Cardiac fibroblast (primary cell): ENCODE measurements at places on chromosomes 5 and 9.

GRCh38 chr5:156920861-156921431 lies 42.1 kb downstream of the TIMD4 start:
- DNase-seq: no peak

DNA sequence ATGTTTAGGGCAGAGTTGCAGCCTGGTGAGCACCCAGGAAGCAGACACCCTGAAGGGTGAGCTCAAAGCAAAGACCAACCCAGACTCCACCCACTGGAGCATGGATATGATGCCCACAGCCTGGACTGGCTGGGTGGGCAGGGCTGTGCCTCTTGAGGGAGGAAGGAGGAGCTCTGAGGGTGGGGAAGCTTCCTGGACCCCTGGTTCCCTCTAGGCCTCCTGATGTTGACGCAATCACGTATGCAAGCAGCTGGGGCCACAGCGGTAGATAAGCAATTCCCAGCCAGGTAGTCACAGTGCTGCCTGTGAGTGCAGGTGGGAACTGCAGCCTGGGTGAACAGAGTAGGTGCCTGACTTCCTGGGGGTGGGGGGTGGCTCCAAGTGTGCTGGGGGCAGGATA lies 271.5 kb downstream of the CDK5RAP2 start:
- DNase-seq: no peak

GRCh38 chr9:80945436-80945835 lies 743.9 kb downstream of the TLE1 start:
- DNase-seq: no peak

DNA sequence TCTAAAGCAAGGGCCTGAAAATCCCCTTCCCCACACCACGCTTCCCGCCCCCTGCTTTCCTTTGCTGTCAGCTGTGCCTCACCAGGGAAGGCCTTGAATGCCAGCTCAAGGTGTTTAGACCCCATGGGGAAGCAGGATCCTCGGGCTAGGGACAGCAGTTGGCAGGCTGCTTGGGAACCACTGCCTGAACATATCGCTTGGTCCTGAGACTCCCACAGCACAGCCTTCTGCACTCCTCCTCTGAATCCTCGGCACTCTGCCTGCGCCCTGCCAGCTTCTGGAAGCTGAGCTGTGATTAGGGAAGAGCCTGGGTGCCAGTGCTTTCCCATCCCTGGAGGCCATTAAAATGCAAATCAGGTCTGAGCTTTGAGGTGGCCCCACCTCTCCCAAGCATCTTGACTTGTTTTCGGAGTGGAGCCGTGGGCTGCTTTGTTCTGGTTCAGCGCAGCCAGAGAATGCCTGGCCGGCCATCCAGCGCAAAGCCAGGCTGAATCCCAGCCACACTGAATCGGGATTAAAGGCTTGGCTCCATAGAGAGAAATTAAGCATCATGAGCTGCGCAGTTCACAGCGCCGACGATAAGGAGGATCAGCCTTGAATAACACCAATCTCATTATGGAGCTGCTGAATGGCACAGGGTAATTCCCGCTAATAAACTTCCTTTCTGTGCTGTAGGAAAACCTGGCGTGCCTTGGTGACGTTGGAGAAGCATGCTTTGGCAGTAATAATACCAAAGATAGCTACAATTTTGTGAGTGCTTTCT lies 40.0 kb downstream of the AMBP start:
- DNase-seq: no peak

DNA sequence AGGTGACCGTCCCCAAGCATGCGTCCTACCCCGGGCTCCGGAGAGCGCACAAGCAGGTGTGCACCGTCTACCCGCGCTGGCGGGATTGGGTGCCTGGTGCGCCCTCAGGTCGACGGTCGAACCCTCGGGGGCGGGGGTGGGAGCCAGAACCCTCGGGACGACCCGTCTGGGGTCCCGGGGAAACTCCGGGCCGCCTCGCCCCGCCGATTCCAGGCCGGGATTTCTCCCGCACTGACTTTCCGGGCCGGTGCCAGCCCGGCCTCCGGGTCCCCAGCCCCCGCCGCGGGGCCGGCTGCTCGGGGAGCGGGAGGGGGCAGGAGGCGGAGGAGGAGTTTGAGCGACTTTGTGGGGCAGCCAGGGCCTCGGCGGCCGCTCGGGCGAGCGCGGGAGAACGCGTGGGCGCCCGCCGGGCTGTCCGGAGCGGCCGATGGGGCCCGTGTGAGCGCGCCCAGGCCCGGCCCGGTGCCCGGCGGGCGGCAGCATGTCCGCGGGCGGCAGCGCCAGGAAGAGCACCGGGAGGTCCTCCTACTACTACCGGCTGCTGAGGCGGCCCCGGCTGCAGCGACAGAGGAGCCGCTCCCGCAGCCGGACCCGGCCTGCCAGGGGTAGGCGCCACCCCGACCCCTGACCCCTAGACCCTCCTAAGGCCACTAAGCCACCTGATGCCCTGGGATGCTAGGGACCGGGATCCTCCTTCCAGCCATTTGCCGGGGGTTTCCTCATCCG lies at the start of gene DAB2IP:
Gene DAB2IP (plus strand): TSS at position 340 of the 726 bp plus-strand sequence. CDS start 142 bp downstream, at position 482.
- DNase-seq: no peak

DNA sequence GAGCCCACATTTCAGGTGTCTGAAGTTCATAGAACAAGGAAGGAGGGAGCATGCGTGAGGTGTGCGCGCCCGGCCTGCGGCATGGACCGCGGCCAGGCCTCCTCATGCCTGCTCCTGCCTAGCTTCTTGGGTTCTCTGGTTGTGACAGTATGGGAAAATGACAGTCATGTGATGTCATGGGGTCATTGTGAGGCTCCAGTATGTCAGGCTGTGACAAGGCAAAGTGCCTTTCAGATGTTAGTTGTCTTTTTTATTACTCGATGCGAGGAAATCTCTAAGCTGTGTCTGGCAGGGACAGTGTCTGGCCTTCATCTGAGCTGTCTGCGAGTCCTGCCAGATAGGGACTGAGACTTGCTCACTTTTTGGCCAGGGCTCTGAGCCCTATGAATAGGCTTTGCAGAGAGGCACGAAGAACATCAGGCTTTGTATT lies 13.3 kb downstream of the UCK1 start:
- no peak for DNase-seq

DNA sequence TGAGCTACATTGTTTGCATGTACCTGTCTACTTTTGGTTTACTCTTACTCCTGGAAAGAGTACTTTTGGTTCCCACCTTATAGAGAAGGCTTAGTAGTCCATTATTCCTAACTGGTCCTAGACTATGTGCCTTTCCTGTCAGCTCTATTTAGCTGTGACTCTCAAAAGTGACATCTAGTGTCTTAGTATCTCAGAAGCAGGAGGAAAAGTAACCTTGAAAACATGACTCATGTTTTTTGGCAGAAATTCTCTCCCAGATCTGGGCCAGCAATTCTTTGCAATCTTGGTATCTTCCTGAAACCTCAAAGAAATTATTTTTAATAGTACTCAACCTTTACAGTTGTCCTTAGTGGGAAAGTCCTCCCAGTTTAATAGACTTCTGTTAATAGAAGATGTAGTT lies 691.7 kb upstream of the SEMA6A start:
- DNase-seq: peak; percentile 36

DNA sequence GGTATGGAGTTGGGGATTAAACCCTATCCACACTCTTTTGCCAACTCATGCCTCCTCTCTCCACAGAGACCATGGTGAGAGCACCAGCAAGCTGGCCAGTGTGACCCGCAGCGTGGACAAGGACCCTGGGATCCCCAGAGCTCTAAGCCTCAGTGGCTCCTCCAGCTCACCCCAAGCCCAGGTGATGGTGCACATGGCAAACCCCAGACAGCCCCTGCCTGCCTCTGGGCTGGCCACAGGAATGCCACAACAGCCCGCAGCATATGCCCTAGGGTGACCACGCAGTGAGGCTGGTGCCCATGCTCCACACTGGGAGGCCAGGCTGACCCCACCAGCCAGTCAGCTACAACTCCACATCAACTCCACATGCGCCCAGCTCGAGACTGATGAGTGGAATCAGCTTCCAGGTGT lies 11.5 kb upstream of the CARD19 start:
- no peak for DNase-seq

- peak; percentile 32 for DNase-seq
Observed at GRCh38 chr5:140383300-140383699, 18.3 kb upstream of the ANKHD1 start.

DNA sequence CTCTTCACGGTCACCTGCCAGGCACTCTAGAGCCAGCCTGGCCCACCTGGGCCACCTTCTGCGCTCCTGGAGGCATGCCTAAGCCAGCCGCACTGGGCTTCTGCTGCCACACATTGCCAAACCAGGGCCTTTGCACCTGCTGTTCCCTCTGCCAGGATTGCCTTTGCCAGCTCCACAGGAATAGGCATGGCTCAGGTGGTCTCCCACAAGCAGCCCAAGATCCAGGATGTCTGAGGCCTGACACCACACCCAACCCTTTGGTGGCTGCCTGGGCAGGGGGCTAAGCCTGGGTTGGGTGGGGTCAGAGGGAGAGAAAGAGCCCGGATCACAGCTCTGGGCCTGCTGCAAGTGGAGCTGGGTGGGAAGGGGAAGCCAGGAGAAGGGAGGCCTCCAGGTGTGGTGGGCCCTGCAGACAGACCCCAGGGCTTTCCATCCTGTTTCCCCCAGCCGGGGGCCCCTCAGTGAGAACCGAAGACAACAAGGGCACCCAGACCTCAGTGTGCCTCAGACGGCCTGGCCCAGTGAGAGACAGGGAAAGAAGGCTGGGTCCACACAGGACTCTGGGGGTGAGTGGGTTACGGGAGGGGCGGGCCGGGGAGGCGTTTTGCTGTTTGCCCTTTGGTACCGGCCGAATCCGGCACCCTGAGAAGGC lies 672 bp upstream of the SUSD3 start:
- no peak for DNase-seq

GRCh38 chr5:97550164-97550563 lies 367.1 kb upstream of the RIOK2 start:
- peak; percentile 71 for DNase-seq

DNA sequence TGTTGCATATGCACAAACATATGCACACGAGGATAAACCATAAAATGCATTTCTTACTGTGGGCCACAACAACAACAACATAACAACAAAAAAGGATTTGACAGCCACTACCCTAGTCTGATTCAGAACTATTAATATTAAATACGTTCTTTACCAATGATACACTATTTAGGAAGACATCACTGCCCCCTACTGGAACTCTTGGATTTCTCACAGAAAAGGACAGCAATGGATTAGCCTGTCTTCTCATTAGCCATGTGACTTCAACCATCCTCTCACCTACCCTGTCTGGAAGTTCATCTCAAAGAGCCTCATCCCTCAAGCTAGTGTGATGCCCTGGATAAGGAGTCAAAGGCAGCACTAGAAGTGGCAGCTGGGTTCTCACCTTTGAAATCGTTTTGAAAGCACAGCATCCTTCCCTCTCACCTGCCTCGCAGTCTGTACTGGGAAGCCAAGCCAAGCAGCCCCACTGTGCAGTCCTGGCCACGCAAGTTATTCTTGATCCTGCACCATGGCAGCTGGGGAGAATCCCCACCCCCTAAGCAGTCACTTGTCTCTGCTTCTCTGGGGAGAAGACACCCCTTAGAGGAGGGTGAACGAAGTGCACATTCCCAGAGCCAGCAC lies 64.6 kb downstream of the SH3TC2 start:
- DNase-seq: peak; percentile 76

DNA sequence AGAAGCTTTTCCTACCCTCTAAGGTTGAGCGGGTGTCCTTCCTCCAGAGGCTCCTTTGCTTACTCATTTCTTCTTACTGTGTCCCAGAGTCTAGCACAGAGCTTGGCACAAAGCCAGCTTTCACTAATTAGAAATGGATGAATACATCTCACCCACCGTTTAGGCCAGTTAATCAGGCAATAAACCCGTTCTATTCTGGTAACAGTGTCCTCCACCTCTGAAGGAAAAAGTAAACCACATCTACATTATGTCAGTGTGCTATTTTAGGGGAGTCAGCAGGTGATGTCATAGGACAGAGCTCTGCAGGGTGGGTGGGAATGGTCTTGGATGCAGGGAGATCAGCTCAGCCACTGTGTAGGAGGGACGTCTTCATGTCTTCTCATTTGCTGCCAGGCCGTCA lies 109.2 kb downstream of the OSTF1 start:
- DNase-seq: peak; percentile 40

DNA sequence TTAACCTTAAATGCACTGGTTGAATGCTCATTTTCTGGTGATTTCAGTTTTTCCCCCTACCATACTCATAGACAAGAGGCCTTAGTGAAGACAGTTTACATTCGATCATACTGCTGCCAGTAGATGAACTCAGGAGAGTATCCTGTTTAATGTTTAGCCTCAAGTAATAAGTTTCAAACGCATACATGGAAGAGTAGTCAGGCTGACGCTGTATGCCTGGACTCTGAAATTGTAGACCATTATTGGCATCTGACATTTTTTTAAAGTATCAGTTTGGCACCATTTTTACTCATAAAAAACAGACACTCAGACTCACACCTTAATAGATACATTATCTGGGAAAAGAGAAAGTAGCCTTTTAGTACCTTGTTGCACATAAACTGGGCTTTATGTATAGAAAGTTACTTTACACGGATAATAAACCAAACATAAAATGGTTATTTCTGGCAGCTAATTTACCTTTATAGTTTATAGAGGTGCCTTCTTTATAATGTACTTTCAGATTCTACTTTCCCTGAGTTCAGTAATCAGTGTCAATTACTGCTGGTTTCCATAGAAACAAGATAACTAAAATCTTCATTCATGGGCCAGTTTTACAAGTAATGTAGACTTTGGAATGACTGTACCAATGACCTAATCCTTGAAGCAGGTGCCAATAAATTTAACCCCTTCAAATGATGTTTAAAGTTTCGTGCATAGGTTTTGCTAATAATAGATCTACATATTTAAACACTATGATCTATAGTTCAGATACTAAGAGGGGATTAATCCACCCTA lies 183.8 kb upstream of the ITGA1 start:
- DNase-seq: no peak

DNA sequence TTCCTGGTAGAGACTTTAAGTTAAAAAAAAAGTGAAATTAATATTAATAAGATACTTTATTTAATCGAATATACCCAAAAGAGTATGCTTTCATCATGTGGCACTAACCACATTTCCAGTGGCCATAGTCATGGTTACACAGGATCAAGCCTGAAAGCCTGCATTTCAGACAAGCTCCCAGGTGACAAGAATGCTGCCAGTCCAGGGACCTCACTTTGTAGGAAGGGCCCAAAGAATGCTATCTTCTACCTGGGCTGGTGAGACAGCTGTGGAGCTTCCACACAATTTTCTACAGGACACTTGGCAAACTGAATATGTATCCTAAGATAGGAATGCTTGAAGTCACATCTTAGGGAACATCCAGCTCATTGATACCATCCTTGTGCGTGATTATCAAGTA lies 203.8 kb downstream of the AUH start:
- no peak for DNase-seq

- peak; percentile 99 for DNase-seq
Observed at GRCh38 chr9:125126019-125126746, 17.1 kb downstream of the SCAI start.

- no peak for DNase-seq
Observed at GRCh38 chr5:131381777-131382176, 117.9 kb downstream of the CDC42SE2 start.
